Uterus (tissue), 4 donors: ENCODE measurements at places on chromosomes 1 and 21. TPM values are rescaled to one million over a fixed set of nuclear protein-coding genes. Genes with fewer than 3 reads are reported as not detected.
A peak's percentile ranks its signal among the peaks of the same experiment; 100 is the strongest.

- H3K4me1 ChIP-seq = no peaks in the 10 kb centered on the region
- no peaks in the 10 kb centered on the region for H3K36me3 ChIP-seq
- no peak overlapping the region for H3K4me3 ChIP-seq
- H3K27me3 ChIP-seq = no peaks in the 10 kb centered on the region
- H3K27ac ChIP-seq = peak overlapping the region; percentile 45
- DNase-seq = peak; percentile 23
Observed at GRCh38 chr1:167601442-167602383, 28.3 kb upstream of the RCSD1 start.

DNA sequence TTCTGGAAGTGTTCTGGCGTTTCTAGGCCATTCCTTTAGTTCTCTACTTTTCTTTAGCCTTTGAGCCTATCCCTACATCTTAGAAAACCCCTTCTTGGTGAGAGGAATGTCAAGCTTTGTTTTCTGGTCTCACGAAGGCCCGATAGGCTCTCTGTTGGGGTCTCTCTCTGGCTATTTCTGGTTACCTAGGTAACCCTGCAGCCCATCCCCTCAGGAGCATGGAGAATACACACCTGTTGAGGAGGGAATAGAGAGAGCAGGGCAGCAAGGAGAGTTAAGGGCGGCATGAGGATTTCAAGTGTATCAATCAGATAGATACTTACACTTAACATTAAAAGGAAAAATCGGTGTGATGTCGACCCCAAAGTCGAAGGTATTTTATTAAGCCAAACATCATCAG is 45.7 kb downstream of the LRRC8D start:
- no peak overlapping the region for H3K27ac ChIP-seq
- H3K27me3 ChIP-seq = no peaks in the 10 kb centered on the region
- DNase-seq = no peak
- H3K4me1 ChIP-seq = no peaks in the 10 kb centered on the region
- H3K36me3 ChIP-seq = no peaks in the 10 kb centered on the region

GRCh38 chr1:192010406-192010805 is 147.9 kb upstream of the RGS18 start:
- no peak for DNase-seq
- no peak overlapping the region for H3K27ac ChIP-seq
- no peaks in the 10 kb centered on the region for H3K27me3 ChIP-seq
- H3K4me1 ChIP-seq = no peaks in the 10 kb centered on the region
- H3K4me3 ChIP-seq = no peak overlapping the region

DNA sequence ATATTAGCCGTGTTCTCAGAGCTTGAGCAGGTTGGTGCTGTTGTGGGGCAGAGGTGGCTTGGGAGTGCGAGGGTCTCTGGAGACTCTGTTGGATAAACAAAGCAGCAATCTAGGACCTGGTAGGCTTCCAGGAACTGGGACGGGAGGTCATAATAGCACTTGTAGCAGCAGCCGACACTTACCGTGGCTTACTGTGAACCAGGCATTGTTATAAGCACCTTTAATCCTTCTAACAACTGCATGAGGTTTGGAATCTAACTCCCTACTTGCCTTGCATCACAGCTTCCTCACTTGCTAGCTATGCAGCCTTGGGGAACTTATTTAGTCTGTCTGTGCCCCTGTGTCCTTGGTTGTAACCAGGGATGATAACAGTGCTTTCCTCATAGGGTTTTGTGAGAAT is 94.9 kb downstream of the NAV1 start:
- no peak overlapping the region for H3K4me3 ChIP-seq
- H3K4me1 ChIP-seq = no peaks in the 10 kb centered on the region
- no peaks in the 10 kb centered on the region for H3K36me3 ChIP-seq
- DNase-seq = no peak
- no peak overlapping the region for H3K27ac ChIP-seq

- no peak overlapping the region for H3K27ac ChIP-seq
- H3K4me1 ChIP-seq = no peaks in the 10 kb centered on the region
- DNase-seq = no peak
- H3K27me3 ChIP-seq = no peaks in the 10 kb centered on the region
- no peaks in the 10 kb centered on the region for H3K36me3 ChIP-seq
Observed at GRCh38 chr1:48923116-48923515, 146.4 kb upstream of the BEND5 start.

DNA sequence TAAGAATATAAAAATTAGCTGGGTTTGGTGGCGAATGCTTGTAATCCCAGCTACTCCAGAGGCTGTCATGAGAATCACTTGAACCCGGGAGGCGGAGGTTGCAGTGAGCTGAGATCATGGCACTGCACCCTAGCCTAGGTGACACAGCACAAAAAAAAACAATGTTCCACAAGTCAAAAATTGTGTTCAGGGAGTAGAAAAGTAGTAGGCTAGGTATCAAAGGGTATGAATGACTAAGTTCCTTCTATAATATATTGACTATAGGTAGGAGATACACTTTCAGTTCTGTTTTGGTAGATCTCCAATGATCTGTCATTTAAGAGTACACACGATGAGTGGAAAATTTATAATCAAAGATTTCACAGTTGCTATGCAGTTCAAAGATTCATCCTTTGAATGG is 16.7 kb downstream of the USP48 start:
- no peaks in the 10 kb centered on the region for H3K36me3 ChIP-seq
- H3K4me3 ChIP-seq = no peak overlapping the region
- H3K4me1 ChIP-seq = peaks cover 9% of the 10 kb centered on the region
- DNase-seq = no peak
- H3K27ac ChIP-seq = no peak overlapping the region

TAS1R3 gene
- 0.14 TPM for total RNA-seq

KCNE2 gene
- total RNA-seq = not detected

DNAJC6 gene
- total RNA-seq = 11.3 TPM

OR14I1 gene
- total RNA-seq = not detected
